Caki2 (cell line): ENCODE measurements at places on chromosomes 4 and X. TPM values are rescaled to one million over a fixed set of nuclear protein-coding genes. Genes with fewer than 3 reads are reported as not detected.

Gene AKAP14
- 0.14 TPM in 1 of 2 replicates, not detected in the other for total RNA-seq

Gene CENPVL1
- total RNA-seq = not detected in 2 replicates

DNA sequence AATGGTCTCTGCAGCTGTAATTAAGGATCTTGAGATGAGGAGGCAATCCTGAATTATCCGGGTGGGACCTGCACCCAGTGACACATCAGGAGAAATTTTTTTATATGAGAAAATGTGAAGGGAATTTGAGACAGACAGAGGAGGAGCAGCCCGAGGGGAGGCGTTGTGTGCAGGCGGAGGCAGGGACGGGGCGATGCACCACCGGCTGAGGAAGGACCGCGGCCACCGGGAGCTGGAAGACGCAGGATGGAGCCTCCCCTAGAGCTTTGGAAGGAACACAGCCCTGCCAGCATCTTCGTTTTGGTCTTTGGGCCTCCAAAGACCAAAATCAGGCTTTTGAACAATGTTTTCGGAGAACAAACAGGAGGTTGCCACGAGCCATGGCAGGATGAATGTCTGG lies 85.0 kb upstream of the ADRA2C start:
- no peak for DNase-seq

- DNase-seq = no peak
These were observed 88.1 kb downstream of the RPA4 start for GRCh38 chrX:96971812-96972211.

DNA sequence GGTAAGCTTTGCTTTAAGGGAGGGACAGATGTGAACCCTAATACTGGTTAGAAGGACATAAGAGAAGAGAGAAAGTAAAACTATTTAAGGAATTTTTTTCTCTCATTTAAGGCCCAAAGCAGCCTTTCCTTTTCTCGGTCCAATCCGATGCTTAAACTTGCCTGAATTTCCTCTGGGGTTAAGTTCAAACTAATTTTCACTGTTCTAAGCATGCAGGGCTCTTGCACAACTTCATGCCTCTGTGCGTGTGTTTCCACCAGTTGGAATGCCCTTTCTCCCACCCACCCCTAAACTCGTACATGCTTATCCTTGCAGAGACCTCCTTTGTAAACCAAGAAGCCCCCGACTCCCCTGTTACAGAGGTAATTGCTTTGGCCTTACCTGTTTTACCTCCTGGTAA lies 204.7 kb downstream of the CBR4 start:
- no peak for DNase-seq

Gene SPIN2A
- total RNA-seq = 0.10 TPM in 1 of 2 replicates, not detected in the other

DNA sequence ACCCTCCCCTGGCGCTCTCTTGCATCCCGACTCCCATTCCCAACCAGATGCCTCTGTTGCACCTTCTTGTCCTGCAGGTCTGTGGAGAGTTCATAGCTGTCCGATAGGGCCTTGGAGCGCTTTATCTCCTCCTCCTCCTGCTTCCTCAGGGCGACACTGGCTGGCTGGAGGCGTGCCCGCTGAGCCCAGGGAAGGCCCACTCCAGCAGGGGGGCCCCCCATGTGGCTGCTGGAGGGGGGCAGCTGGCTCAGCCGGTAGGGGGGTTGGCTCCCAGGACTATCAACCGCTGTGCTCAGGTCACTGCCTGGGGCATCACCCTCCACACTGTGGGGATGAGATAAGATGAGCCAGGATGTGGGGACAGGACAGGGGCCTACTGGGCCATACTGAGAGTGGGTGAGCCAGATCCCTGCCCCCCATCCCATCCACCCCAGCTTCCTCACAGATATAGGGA lies 25.6 kb downstream of the IQSEC2 start:
- no peak for DNase-seq

GRCh38 chr4:53709693-53710092 lies 118.4 kb upstream of the LNX1 start:
- DNase-seq = no peak

Gene SLC9B1
- not detected in 2 replicates for total RNA-seq

DNA sequence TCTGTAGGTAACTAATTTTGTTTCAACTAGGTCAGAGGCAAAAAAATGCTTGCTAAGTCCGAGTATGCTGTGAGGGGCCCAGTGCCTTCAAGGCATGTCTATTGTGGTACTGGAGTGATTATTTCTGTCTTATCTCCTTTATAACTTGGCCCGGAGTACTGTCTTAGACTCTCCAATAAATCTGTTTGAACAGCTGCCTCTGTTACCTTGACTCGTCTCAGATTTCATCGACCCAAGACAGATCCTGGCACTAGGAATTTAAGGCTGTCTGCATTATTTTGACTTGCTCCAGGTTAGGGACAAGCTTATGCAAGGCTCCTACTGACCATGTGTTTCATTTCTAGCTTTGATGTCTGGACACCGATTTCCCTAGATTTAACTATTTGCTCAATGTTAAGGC lies 41.1 kb upstream of the NKAP start:
- no peak for DNase-seq

DNA sequence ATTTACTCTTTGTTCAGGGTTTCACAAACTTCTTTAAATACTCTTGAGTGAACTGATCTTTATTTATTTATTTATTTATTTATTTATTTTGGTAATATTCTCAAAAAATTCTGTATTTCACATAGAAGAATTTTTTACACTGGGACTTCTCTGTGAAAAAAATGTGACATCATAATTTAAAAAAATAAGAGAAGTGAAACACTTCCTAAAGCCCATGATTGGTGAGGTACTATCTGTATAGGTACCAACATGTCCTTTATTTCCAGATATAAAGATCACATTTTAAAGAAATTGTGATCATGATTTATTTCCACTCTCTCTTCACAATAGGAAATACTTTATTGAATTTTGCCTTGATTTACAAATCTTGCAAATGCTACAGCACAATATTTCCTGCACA lies 497.1 kb downstream of the FAT4 start:
- no peak for DNase-seq

Gene DUX4
- total RNA-seq = not detected in 2 replicates

Gene PGRMC1
- 271 and 291 TPM in 2 replicates for total RNA-seq

DNA sequence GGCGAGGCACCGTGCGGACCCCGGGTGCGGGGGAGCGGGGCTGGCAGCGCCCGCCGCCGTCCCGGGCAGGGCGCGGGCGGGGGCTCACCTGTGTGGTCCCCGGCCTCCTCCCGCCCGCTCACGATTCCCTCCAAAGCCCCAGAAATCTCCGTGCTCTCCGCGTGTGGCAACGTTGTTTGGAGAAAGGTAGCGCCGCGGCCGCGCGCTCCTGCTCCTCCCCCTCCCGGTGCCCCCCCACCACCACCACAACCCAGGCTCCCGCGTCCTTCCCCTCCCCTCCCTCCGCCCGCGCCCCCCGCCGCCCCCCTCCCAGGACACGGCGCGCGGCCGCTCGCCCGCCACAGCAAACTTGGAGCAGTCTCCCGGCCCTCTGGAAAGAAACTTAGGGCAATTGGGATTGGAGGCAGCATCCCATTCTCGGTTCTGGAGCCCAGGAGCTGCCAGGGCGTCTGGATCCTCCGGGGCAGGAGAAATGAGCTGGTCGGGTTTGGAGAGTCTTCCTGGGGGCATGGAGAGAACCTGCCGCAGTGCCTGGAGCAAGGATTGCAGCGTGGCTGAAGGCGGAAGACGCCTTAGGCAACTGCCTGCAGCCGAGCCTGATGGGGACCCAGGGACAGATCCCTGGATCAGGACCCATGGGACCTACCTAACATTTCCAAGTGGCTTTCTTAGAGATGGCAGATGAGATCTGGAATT lies 855 bp downstream of the KLF3 start:
- DNase-seq = peak; percentile 59

Gene SLITRK2
- total RNA-seq = 0.03 TPM in 1 of 2 replicates, not detected in the other

GRCh38 chr4:96073461-96073860 lies 233.6 kb downstream of the PDHA2 start:
- DNase-seq = no peak

DNA sequence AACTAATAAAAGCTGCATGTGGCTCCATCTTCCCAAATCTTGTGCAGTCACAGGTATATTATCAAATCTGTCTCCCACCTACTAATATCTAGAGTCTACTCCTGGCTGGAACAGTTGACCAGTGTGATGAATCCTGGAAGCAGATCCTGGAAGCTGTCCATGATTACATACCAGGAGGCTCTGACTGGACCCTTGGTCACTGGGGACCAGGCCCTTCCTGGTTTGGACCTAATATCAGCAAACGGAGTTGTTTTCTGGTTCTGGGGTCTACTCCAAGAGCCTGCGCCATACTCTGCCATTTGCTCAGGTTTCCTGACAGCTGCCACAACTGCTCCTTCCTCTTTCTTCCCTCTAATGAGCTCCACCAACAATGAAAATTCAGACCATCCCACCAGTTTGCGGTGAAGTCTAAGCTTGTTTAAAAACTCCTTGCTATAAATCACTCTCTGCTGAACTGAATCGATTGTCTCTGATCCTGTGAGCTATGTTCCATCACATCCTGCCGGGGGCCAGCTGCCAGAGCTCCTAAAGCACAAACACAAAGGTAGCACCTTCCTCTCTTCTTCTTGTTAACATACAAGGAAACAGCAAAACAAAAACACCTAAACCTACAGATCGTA lies 114.2 kb downstream of the PALLD start:
- DNase-seq = no peak

GRCh38 chr4:133154725-133155124 lies 5.6 kb downstream of the PCDH10 start:
- DNase-seq = peak; percentile 39

GRCh38 chrX:38041237-38041636 lies 34.9 kb downstream of the SYTL5 start:
- DNase-seq = no peak

Gene SYN1
- total RNA-seq = not detected in 2 replicates

DNA sequence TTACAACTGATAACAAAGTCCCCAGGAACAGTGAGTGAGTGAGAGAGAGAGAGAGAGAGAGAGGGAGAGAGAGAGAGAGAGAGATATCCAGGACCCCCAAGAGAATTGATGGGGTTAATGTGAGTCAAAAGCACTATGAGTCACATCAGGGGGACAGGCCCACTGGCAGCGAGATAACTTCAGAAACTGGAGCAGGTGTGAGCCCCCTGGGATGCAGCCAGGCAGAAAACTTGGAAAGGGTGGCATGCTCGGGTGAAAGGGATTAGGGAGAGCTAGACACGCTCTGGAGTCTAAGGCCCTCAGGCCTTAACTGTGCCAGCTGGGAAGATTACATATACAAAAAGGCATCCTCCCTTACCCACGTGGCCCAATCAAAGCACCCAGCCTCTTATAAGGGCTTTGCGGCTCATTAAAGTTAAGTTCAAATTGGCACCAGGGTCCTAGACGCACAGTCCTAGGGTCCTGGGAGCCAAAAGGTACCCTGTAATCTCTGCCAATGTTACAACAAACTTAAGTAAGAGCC lies 841 bp downstream of the ACOT9 start:
- DNase-seq = peak; percentile 83

Gene ATP5ME
- 265 and 360 TPM in 2 replicates for total RNA-seq

Gene UGT8
- total RNA-seq = 5.8 and 17.6 TPM in 2 replicates

- DNase-seq = peak; percentile 22
These were observed 89.8 kb downstream of the EIF4E start for GRCh38 chr4:98838977-98839618.

DNA sequence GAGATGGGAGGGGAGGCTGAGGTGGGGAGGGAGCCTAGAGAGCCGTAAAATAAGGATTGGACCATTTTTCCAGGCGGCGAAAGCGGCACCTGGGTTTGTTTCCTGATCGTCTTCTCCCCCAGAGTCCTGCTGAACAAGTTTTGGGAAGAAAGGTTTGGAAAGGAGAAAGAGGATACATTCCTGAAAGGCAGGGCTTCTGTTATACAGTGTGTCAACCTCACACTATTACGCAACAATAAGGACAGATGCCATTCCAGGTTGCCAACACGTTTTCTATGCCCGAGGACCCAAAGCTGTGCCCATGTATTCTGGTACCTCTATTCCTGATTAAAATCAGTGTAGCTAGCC lies 658 bp downstream of the SCOC start:
- no peak for DNase-seq

- DNase-seq = no peak
These were observed 695.1 kb upstream of the GALNTL6 start for GRCh38 chr4:171118091-171118490.

Gene EFHC2
- total RNA-seq = not detected in 2 replicates

GRCh38 chr4:1166509-1167243 lies 5.7 kb downstream of the SPON2 start:
- no peak for DNase-seq

DNA sequence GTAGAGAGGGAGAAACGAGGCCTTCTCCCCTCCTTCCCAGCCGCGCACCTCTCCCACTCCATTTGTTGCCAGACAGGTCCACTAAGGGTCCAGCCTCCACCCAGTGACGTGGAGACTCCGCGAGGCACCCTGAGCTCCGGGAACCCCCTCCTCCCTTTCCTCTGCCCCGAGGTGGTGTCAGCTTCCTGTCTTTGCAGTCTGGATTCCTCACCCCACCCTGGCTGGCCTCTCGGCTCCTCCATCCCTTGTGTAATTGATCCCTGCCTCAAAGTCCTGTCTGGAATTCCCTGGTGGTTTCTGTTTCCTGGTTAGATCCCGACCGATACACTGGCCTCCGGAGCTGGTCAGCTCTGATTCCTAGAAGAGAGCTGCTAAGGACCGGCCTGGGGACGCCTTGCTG lies 105.9 kb upstream of the SCOC start:
- no peak for DNase-seq
